ENCODE measurements at places on chromosomes 12 and 14. TPM values are rescaled to one million over a fixed set of nuclear protein-coding genes. Genes with fewer than 3 reads are reported as not detected.

Gene ERBB3
- total RNA-seq, result 2.3 TPM

Gene LRRC10
- total RNA-seq, result not detected

Gene ESYT1
- 340 TPM for total RNA-seq

Gene MYH6
- not detected for total RNA-seq

Gene AQP6
- under 0.01 TPM for total RNA-seq

Gene LMNTD1
- total RNA-seq, result not detected

Gene TOMM20L
- not detected for total RNA-seq

Gene SLC25A47
- total RNA-seq, result under 0.01 TPM

Gene ISM2
- total RNA-seq, result 2.5 TPM

Gene KLHL33
- total RNA-seq, result 0.25 TPM

Gene MDM1
- total RNA-seq, result 2.8 TPM

Gene CCDC175
- total RNA-seq, result not detected

Gene OR10G2
- total RNA-seq, result not detected

Gene SLC6A12
- total RNA-seq, result not detected

Gene KLRF1
- total RNA-seq, result not detected

Gene WIF1
- total RNA-seq, result not detected

Gene IKZF4
- 5.3 TPM for total RNA-seq

Gene NEDD1
- total RNA-seq, result 14.5 TPM

Gene KRT78
- not detected for total RNA-seq

Gene PAPLN
- total RNA-seq, result 106 TPM

Gene CEBPE
- total RNA-seq, result not detected

Gene C1QL4
- total RNA-seq, result 0.16 TPM

Measured in mesangial cell (primary cell).